ENCODE measurements at places on chromosomes 1 and 21. TPM values are rescaled to one million over a fixed set of nuclear protein-coding genes. Genes with fewer than 3 reads are reported as not detected.
A peak's percentile ranks its signal among the peaks of the same experiment; 100 is the strongest.

- H3K27ac ChIP-seq, result no peak overlapping the region
- no peaks in the 10 kb centered on the region for H3K27me3 ChIP-seq
- H3K36me3 ChIP-seq, result no peaks in the 10 kb centered on the region
- H3K4me3 ChIP-seq, result no peak overlapping the region
Observed at GRCh38 chr1:215793180-215793579, 226.1 kb downstream of the KCTD3 start.

- peak; percentile 53 for DNase-seq
- H3K27me3 ChIP-seq, result peaks cover 1% of the 10 kb centered on the region
- no peak within 1 kb of the TSS for H3K4me3 ChIP-seq
- no peak within 1 kb of the TSS for H3K27ac ChIP-seq
- no peaks in the 10 kb centered on the region for H3K36me3 ChIP-seq
- H3K4me1 ChIP-seq, result no peaks in the 10 kb centered on the region
Observed at GRCh38 chr1:153312570-153313186, at the start of gene PGLYRP3. TSS of gene PGLYRP3 (minus strand) at chr1:153312952. CDS start at chr1:153310665, 2,287 bp downstream.

- no peaks in the 10 kb centered on the region for H3K27me3 ChIP-seq
- H3K4me3 ChIP-seq, result no peak overlapping the region
- no peak for DNase-seq
- H3K27ac ChIP-seq, result peak overlapping the region; percentile 19
Observed at GRCh38 chr21:36199021-36199420, 42.4 kb downstream of the DOP1B start.

DNA sequence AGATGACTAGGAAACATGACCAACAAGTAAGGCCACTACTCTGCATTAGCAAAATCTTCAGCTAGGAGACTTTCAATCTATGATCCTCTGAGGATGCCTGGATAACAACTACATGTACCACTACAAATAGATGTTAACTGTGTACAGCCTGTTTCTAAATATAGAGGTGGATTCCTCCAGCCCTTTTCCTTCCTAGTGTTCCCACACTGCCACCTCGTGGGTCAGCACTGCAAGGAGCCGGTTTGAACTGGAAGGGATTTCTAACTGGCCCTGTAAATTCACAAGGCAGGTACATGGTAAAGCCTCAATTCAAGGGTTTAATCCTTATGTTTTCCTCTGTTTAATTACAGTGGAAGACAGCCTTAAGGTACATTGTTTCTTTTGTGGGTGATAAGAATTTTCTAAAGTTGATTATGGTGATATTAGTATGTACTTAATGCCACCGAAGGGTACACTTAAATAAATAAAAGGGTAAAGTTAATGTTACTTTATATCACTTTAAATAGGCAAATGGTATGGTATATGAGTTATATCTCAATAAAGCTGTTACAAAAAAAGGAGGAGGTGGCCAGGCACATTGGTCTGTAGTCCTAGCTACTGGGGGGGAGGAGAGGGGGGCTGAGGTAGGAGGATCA is 14.4 kb downstream of the SMYD3 start:
- no peaks in the 10 kb centered on the region for H3K36me3 ChIP-seq
- no peaks in the 10 kb centered on the region for H3K4me1 ChIP-seq
- DNase-seq, result peak; percentile 73
- H3K27ac ChIP-seq, result peak overlapping the region; percentile 46
- H3K27me3 ChIP-seq, result no peaks in the 10 kb centered on the region

The DNAI4 gene
- 0.84 TPM for total RNA-seq

Measured in Caco-2 (cell line).